ENCODE measurements at places on chromosomes 4 and X. TPM values are rescaled to one million over a fixed set of nuclear protein-coding genes. Genes with fewer than 3 reads are reported as not detected.
A peak's percentile ranks its signal among the peaks of the same experiment; 100 is the strongest.

DNA sequence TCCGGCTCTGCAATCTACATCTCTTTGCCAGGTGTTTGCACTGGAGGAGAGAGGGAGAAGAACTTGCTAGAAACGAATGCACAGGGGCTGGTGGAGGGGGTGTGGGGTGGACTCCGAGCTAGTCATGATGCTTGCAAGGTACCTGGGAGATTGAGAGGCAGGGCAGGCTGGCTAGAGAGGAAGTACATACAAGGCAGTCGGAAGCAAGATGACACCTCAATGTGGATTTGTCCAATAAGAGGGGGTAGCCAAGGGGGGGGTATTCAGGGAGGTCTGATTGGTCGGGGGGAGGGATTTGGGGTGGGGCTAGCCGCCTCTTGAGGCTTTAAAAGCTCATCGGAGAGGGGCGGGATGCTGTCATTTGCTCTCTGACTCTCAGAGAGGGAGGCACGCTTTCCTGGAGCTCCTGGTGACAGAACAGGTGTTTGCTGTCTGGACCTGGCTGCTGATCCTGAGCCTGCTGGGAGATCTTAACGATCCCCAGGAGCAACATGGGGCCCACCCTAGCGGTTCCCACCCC lies at the start of gene GPR50:
TSS of gene GPR50 (plus strand) at position 354 of the 520 bp plus-strand sequence. CDS start at position 492, 138 bp downstream.
- DNase-seq: no peak

GRCh38 chr4:139522457-139522856 lies 33.6 kb downstream of the SETD7 start:
- no peak for DNase-seq

DNA sequence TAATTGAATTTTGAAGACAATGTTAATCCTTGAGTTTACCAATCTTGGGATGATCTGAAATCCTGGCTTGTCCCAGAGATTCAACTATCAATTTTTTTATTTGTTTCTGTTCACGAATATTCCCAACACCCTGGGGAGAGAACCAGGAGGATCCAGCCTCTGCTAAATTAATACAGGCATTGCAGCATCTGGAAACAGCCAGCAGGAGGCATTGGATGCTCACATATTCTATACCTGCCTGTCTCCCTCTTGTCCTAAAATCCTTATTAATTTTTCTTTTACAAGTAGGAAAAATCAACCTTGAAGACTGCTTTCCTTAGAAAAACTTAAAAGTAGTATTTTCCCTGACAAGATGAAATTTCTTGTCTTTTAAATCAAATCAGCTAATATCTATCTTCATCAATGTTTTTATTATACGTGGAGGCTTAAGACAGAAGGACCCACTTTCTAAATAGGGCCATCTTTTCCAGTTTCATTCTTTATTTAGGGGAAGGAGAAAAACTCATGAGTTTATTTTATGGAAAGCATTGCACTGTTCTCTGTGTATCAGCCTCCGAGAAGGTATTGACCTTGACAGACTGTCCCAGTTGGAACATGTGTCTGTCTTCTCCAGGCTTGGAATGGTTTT lies 102.4 kb downstream of the CLNK start:
- DNase-seq: peak; percentile 27

DNA sequence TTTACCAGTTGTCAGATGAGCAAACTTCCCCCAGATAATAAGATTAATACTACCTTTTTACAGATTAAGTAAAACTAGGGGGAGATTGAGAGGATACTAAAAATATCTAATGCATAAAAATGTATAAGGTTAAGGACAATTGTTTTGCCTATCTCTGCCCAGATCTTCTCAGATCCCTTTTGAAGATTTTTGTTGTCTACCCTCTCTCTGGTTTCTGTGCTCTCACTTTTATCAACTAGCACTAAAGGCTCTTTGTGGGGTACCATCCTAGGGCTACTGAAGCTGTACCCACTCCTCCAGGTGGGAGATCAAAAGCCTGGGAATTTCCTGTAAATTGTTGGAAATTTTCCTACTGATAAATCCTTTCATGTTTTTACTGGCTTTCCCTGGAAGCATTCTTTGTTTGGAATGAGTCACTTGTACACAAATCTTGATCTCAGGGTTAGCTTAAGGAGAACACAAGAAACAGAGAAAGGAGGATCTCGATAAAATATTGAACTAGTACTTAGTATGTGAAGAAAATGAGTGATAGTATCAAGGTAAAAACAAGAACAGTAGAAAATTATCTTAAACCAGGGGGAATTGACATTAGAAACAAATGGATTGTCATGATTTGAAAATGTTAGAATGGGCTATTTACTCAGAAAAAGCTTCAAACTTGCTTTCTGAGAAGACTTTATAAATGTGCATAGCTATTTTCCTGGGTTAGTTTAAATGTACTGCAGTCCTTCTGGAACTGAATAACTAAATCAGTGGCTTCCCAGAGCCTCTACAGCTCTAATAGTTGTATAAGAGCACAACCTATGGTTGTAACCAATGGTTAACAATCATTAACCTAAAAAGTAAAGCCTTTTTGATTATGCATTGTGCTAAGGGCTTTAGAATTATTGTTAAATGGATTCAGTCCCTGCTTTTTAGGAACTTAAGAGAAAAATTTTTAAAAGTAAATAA lies 679.9 kb upstream of the MAGEB2 start:
- peak; percentile 43 for DNase-seq

Gene TMEM255A
- 4.6 TPM for total RNA-seq

DNA sequence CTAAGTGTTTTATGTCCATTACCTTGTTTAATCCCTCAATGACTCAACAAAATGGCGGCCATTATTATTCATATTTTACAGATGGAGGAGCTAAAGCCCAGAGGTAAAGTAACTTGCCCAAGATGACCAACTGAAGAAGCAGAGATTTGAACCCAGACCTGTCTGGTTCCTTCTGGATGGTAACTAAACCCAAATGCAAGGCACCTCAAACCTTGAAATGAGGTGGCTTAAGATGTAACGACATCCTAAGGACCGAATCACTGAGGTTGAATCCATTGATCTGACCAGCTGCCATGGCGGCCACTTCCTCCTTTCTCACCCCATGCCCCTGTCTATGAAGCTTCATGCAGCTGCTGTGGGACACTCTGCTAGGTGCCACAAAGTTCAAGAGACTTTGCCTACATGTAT lies 932 bp downstream of the TLR10 start:
- DNase-seq: no peak

DNA sequence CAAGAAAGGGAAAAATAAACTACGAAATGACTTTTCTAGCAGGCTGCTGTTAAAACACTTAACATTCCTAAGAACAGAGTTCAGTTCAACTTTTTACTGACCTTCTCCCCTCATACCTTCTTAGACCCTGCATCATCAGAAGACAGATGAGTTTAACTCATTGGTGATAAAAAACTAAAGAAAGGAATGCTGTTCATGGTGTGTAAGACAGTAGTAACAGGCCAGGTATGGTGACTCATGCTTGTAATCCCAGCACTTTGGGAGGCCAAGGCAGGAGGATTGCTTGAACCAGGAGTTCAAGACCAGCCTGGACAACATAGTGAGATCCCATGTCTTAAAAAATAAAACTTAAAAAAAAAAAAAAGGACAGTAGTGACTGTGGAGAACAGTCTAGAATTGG lies 16.2 kb downstream of the RBM47 start:
- DNase-seq: no peak

Gene ETDB
- not detected for total RNA-seq

GRCh38 chr4:153564630-153565525 lies 98.7 kb downstream of the TMEM131L start:
- peak; percentile 23 for DNase-seq

DNA sequence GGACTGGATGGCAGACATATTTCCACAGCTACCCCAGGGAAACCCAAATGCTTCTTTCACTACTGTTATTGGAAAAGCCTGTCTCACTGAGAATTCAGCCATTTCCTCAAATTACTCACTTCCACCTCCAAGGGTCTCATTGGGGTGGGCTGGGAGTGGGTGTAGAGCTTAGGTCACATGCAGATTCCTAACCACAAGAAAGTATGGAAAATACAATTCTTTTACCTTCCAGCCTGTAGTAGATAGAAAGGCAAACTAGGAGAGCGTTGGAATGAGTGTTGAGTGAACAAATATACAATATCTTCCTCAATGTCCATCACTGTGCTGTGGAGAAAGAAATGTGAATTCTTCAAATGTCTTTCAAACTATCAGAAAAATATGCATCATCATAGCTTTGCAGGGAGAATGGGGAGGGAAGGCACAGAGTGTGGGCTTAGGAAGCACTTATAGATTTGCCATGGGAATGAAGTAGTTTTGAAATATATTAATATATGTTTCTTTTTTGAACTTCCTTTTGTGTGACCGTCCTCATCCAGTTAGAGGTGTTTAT lies 245.3 kb upstream of the JADE1 start:
- DNase-seq: no peak

DNA sequence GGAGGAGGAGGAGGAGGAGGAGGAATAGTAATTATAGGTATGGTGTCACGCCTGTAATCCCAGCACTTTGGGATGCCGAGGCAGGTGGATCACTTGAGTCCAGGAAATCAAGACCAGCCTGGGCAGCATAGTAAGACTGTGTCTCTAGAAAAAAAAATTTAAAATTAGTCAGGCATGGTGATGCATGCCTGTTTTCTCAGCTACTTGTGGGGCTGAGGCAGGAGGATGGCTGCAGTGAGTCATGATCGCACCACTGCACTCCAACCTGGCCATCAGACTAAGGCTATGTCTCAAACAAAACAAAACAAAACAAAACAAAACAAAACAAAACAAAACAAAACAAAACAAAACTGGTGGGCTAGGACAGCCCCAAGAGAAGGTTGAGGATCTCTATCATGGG lies 3.0 kb downstream of the STARD8 start:
- peak; percentile 36 for DNase-seq

- DNase-seq: no peak
Measured at GRCh38 chr4:3657902-3658529, 108.2 kb upstream of the ADRA2C start.

Gene AVPR2
- total RNA-seq: 2.6 TPM

GRCh38 chrX:66163849-66164411 lies at the start of gene HEPH:
TSS of gene HEPH (plus strand) at chrX:66164247. CDS start at chrX:66170571, 6,324 bp downstream.
- no peak for DNase-seq

- no peak for DNase-seq
Measured at GRCh38 chr4:129676934-129677333, 581.0 kb downstream of the C4orf33 start.

DNA sequence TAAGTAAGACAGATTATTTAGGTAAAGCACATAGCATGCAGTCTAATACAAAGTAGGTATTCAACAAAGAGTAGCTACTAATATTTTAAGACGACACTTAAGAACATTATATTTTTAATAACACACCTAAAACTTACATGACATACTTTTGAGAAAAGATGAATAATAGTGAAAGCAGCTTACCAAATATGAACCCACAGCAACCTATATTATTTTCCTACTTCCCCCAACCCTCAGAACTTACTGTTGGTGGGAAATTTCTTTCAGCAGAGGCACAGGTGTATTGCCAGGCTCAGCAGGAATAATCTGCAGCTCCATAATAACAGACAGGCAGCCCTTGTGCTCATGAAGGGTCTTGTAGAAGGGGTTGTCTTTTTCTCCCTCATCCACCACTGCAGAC lies 498.9 kb downstream of the GLUD2 start:
- DNase-seq: no peak

Gene LPAR4
- 0.07 TPM for total RNA-seq

Gene STK26
- total RNA-seq: 14.5 TPM

GRCh38 chrX:78333521-78333920 lies 6.1 kb upstream of the CYSLTR1 start:
- no peak for DNase-seq

Gene UGT2A3
- total RNA-seq: not detected

- no peak for DNase-seq
Measured at GRCh38 chr4:105619188-105619931, 66.9 kb downstream of the ARHGEF38 start.

DNA sequence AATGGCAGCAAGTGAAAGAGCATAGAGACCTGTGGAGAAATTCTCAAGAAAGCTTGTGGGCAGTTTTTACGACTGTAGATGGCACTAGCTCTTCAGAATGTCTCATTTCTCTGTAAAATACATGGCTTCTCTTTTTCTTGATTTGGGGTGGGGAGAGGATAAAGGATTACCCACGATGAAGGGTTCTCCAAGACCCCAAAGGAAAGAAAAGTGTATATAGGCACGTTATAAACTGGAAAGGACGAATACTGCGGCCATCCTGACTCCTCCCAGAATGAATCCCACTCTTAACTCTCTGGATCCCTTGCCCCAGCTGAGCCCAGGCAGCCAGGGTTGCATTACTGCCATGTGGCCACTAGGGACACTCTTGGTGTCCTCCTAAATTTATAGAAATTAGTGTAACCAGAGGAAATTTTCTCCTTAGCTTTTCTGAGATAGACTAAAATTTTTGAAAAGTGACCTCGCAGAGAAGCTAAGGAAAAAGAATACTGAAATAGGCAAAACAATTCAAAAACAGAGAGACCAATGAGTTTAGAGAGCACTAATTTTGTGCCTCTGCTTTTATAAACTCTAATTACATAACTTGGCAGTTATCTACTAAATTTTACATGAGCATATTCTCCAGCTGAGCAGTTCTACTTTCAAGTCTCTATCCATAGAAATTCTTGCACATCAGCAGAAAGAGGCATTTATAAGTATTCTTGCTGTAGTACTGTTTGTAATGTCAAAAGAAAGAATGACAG lies 37.8 kb upstream of the PCDH19 start:
- DNase-seq: peak; percentile 0

Gene ADGRL3
- total RNA-seq: 1.0 TPM

DNA sequence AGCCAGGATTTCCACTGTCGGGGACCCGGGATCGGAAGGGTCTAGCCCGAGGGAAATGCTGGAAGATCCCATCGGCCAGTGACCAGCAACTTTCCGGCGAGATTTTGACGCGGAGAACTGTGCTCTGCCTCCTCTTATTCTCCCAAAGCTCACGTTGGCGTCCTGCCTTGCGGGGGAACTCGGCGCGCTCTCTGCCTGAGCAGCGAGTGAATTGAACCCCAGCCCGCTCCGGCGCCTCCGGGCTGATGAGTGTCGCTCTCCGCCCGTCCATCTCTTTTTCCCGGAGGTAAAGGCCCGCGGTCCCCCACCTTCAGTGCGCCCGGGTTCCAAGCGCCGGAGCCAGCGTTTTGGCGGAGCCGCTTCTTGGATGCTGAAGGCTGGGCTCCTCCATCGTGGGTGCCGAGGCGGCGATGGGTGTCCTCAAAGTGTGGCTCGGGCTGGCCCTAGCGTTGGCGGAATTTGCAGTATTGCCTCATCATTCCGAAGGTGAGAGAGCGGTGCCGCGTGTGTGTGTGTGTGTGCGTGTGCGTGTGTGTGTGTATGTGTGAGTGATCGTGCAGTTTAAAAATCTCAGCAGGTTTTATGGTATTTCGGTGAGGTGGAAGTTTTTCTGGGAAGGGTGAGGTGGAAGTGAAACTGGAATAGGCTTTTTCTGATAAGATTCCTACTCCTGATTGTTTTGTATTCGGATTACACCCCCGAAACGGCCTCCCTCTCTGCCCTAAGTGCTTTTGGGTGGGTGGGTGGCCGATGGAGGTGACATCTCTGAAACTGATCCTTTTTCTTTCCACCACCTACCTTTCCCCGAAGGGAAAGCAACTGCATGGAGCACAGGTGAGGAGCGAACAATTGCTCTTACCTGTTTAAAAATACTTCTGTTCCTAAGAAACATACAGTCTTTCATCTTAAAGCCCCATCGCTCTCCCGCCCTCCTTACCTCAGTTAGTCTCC lies 752 bp downstream of the FRAS1 start:
- DNase-seq: no peak
